Activated T-helper 1 cell treated with anti-CD3 and anti-CD28 coated beads, Interleukin-2, amount 50 U/mL, for 16 hours (primary cell): ENCODE measurements at places on chromosomes 12 and 14.
A peak's percentile ranks its signal among the peaks of the same experiment; 100 is the strongest.

GRCh38 chr14:62957562-62957961 lies 87.7 kb downstream of the KCNH5 start:
- DNase-seq = no peak

- DNase-seq = no peak
These were observed 5.8 kb downstream of the ASCL4 start for GRCh38 chr12:107780298-107780697.

DNA sequence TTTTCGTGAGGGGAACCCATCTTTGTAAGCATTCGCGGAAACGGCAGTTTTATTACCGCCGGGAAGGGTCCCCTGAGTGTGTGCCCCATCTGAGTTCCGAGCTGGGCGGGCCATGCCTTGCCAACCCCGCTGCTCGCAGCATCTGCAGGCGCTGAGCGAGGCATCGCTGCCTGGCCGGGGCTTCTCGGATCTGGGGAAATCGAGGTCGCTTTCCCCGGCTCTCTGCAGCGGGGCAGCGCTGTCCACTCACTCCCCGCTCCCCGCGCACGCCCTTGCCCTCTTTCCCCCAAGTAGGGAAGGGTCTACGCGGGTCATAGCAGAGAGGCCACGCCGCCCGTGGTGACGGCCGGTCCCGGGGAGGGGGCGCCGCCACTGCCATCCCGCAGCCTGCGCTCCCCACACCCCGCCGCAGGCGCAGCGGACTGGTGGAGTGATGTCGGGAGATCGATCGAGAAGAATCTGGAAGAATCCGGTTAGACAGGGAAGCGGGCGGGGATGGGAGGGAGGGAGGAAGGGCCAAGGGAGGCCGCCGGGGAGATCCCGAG lies 507 bp upstream of the FKBP4 start:
- peak; percentile 17 for DNase-seq

DNA sequence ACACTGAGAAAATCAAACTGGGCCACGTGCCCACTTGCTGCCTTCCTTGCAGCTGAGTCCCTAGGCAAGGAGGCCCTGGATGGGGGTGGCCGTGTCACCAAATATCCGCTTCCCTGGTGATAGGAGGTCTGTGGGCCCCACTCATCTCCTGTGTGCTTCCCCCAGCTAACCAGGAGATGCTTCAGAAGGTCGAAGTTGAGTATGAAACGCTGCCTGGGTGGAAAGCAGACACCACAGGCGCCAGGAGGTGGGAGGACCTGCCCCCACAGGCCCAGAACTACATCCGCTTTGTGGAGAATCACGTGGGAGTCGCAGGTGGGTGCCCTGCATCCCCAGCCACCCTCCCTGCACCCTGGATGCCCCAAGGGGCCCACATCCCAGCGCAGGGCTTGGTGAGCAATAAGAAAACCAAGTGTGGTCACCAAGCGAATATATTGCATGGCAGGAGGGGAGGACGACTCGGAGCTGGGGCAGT lies 6.8 kb upstream of the SIVA1 start:
- DNase-seq = no peak

- no peak for DNase-seq
These were observed 19.3 kb downstream of the CPM start for GRCh38 chr12:68913682-68914081.
